Naive thymus-derived CD4-positive, alpha-beta T cell (primary cell): ENCODE measurements at places on chromosomes 1 and 21. TPM values are rescaled to one million over a fixed set of nuclear protein-coding genes. Genes with fewer than 3 reads are reported as not detected.

The FCRL1 gene
- total RNA-seq = 10.7 TPM

The NECTIN4 gene
- total RNA-seq = not detected

The GPR25 gene
- not detected in 2 replicates for total RNA-seq

The ACOT11 gene
- 1.9 and 2.3 TPM in 2 replicates for total RNA-seq

The ITPKB gene
- 429 TPM for total RNA-seq

The DRAXIN gene
- total RNA-seq = 1.6 TPM

The FCGR3A gene
- 190 TPM for total RNA-seq

The RSPH1 gene
- 0.40 TPM for total RNA-seq
